ENCODE measurements at places on chromosomes 4 and X.
A peak's percentile ranks its signal among the peaks of the same experiment; 100 is the strongest.

GRCh38 chr4:71411981-71412380 is 73.2 kb downstream of the SLC4A4 start:
- no peak for DNase-seq

- DNase-seq: peak; percentile 56
These were observed 166.4 kb downstream of the NSUN7 start for GRCh38 chr4:40916218-40916555.

- DNase-seq: peak; percentile 22
These were observed 500 bp downstream of the GAR1 start for GRCh38 chr4:109816082-109816442.

DNA sequence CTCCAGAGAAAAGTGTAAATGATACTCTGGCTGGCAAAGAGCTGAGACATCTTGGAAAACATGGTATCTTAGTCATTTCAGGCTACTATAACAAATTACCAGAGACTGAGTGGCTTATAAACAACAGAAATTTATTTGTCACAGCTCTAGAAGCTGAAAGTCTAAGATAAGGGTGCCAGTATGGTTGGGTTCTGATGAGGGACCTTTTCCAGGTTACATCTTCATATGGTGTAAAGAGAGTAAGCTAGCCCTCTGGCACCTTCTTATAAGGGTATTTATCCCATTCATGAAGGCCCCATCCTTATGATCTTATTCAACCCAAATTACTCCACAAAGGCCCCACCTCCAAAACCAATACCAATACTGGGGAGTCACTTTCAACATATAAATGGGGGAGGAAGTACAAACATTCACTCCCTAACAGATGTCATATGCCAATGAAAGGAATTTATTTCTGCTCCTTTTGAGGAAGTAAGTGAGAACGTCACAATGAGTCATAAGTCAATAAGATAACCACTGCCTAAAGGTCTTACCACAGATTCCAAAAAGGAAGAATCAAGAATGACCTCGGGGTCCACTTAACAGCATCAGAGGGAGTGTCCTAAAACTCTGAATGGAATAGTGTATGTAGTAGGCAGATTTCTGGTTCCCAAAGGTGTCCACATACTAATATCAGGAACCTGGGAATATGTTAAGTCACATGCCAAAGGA is 246.6 kb downstream of the OPHN1 start:
- DNase-seq: peak; percentile 68

DNA sequence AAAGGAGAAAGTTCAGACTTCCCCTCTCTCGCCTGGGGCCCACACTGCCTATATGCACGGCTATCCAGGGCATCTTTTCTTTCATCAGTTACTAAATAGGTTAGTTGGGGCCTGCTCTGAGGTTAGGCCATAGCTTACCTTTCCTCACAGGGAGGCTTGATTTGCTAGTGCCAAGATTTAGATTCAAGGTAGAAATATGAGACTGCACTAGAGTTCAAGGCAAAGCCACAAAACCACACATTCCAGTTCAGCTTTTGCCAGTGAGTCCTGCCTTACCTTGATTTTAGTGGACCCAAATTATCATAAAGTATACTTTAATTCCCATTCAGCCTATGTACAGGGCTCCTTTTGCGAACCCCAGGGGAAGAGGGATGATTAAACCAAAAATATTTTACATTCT is 762.8 kb downstream of the PDHA2 start:
- no peak for DNase-seq

DNA sequence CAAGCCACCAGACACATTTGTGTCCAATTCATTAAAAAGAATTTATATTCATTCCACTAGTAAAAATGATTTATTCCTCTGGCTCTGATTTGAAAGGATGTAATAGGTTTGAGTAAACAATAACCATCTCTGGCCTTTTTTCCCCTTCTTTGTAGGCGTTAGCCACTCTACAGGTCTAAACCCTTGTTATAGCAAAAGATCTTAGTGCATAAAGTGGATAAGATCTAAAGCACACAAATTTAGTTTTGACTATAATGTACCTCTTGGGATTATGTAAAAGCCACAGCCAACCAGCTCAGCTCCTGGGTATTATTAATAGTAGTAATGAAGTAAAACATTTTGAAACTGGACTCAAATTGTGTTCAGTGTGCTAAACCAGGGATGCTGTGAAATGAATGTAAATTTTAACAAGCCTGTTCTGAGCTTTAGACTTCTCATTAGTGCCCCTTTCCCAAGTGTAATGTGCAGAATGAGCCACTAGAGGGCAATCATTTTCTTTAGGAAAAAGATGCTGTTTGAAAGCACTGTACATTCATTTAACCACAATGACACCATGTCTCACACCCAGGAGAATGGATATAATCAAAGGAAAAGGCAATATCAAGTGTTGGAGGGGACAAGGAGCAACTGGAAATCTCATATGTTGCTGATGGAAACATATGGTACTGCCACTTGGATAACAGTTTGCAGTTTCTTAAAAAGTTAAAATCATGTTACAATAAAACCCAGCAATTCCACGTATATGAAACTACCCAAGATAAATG is 69.7 kb downstream of the KLHL8 start:
- DNase-seq: peak; percentile 80

Data from ELR (cell line).